ENCODE measurements at places on chromosomes 7 and 10.

GRCh38 chr10:123636598-123637325, 29.4 kb upstream of the GPR26 start:
- H3K4me1 ChIP-seq: no peaks in the 10 kb centered on the region
- DNase-seq: no peak
- H3K27ac ChIP-seq: no peak overlapping the region
- H3K36me3 ChIP-seq: no peaks in the 10 kb centered on the region
- no peak overlapping the region for H3K4me3 ChIP-seq
- H3K27me3 ChIP-seq: no peaks in the 10 kb centered on the region

GRCh38 chr7:111485701-111486380, 76.5 kb downstream of the IMMP2L start:
- H3K4me3 ChIP-seq: no peak overlapping the region
- no peaks in the 10 kb centered on the region for H3K36me3 ChIP-seq
- no peak for DNase-seq
- no peak overlapping the region for H3K27ac ChIP-seq

DNA sequence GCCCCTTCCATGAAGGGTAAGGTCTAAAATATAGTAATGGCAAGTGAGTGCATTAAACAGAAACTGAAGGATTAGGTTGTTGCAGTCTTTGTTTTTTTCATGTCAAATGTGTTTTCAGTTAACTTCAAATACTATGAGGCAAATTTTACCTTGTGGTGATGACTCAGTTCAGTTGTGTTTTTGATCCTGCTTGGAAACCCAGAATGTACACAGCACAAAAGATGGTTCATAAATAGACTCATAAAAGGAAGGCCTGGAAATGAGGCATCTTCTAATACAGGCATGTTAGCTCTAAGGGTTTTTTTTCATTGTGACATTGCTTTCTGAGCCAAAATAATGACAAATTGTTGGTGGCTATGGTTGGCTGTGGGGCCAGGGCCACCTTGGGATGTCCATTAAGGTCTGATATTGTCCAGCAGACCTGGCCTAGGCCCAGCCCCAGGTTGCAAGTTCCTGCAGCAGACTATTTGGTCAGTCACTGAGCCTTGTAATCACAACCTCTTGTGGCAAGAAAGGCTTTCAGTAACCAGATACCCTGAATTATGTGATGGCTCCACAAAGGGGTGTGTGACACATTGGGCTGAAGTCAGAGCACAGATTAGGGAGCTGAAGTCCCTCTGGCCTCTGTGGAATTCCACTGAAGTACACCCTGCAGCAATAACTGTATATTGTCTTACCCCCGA, 69.0 kb upstream of the SAMD8 start:
- H3K36me3 ChIP-seq: no peaks in the 10 kb centered on the region
- peaks cover 6% of the 10 kb centered on the region for H3K27me3 ChIP-seq
- DNase-seq: no peak

- no peaks in the 10 kb centered on the region for H3K27me3 ChIP-seq
- DNase-seq: no peak
- H3K4me3 ChIP-seq: no peak overlapping the region
- peaks cover 15% of the 10 kb centered on the region for H3K4me1 ChIP-seq
Observed at GRCh38 chr10:124996854-124997215, 54.9 kb downstream of the ZRANB1 start.

- H3K4me1 ChIP-seq: no peaks in the 10 kb centered on the region
- no peaks in the 10 kb centered on the region for H3K27me3 ChIP-seq
- DNase-seq: no peak
- H3K27ac ChIP-seq: no peak overlapping the region
Observed at GRCh38 chr7:29017713-29018112, 59.6 kb upstream of the TRIL start.

DNA sequence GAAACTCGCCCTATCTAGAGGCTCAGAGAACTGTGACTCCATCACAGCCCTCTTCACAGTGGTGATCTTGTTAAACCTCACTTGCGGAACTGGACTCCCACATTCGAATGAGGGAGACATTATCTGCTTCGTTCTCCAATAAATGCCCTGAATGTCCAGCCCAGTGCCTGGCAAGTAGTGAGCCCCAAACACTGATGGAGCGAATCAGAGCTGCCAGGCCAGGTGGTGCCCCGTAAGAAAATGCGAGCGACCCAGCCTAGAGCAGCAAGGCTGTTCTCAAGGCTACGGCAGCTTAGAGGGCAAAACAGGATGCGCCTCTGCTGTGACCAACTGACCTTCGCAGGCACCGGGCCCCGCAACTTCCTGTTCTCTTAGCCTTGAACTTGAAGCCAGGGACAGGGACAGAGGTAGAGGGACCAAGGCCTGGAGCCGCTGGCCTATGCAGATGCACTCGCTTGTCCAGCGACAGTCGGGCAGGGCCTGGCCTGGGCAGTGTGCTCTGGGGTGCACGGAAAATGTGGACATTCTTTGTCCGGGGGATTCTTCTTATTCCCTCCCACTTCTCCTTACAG, 217.6 kb downstream of the TCERG1L start:
- no peak for DNase-seq
- H3K4me1 ChIP-seq: peaks cover 4% of the 10 kb centered on the region
- H3K27ac ChIP-seq: no peak overlapping the region
- no peaks in the 10 kb centered on the region for H3K36me3 ChIP-seq
- H3K4me3 ChIP-seq: no peak overlapping the region

DNA sequence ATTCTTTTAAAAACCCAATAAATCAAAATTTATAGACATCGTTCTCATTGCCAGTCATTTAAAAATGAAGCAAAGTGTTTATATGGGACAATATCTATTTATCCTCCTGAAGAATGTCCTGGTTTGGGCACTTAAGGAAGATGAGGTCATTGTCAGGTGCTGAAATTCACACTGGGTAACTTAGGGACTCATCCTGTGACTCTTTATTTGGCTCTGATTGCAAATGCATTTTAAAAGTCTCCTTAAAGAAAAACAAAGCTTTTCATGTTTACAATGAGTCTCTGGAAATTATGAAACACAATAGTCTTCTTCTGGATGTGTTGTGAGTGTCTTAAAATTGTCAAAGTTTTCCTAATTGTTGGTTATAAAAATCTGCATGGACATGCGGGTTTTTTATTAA, 69.5 kb upstream of the GPR158 start:
- no peak overlapping the region for H3K4me3 ChIP-seq
- H3K4me1 ChIP-seq: no peaks in the 10 kb centered on the region
- H3K36me3 ChIP-seq: no peaks in the 10 kb centered on the region
- DNase-seq: no peak
- no peak overlapping the region for H3K27ac ChIP-seq
- no peaks in the 10 kb centered on the region for H3K27me3 ChIP-seq

DNA sequence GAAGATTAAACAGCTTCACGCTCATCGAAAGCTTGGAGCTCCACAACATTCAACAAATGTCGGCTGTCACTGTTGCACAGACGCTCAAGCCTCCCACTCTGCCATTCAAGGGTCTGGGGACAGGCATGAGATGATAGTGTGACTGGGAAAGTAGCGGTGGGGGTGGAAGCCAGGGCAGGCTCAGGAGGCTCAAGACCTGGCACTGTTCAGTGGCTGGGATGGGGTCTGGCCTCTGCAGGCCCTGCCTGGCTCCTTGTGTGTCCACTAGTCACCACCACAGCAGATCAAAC, 13.5 kb upstream of the GTPBP4 start:
- DNase-seq: no peak
- H3K4me1 ChIP-seq: no peaks in the 10 kb centered on the region
- H3K4me3 ChIP-seq: no peak overlapping the region
- H3K27ac ChIP-seq: no peak overlapping the region
- no peaks in the 10 kb centered on the region for H3K36me3 ChIP-seq

DNA sequence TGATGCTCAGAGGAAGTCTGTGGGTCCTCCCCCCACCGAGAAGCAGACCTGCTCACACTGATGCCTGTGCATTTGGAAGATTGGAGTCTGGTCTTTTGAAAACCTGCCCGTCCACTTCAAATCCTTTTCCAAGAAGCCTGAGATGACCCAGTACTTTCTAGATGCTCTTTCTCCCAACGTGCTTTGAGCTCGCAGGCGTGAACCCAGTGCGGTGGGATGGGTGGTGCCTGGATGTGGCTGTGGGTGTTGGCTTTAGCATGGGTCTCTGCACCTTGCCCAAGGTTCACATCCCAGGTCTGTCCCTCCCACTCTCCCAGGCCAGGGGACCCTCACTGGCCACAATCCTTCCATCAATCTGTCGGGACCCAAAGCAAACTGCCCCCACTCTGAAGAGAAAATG, 170.2 kb downstream of the ADARB2 start:
- no peaks in the 10 kb centered on the region for H3K36me3 ChIP-seq
- H3K27ac ChIP-seq: no peak overlapping the region
- DNase-seq: no peak
- H3K4me1 ChIP-seq: no peaks in the 10 kb centered on the region
- no peaks in the 10 kb centered on the region for H3K27me3 ChIP-seq

- no peak overlapping the region for H3K27ac ChIP-seq
- no peak for DNase-seq
- no peaks in the 10 kb centered on the region for H3K4me1 ChIP-seq
- no peak overlapping the region for H3K4me3 ChIP-seq
- H3K36me3 ChIP-seq: no peaks in the 10 kb centered on the region
Observed at GRCh38 chr7:24778543-24779282, 21.4 kb upstream of the GSDME start.

DNA sequence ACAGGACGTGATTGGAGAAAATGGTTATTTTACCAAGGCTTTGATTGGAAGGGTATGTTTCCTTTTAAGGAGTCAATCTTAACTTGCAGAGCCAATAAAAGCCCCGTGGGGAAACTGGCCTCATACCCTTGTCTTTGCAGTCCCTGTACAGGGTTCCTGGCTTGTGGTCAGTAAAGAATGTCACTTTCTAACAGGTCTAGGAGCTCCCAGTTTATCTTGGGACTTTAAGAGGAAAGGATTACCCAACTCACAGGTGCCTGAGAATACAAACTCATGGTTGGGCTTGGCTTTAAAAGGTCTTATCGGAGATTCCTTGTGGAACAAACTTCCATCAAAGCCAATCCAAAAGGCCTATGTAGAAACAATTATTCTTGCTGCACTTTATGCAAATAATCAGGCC, 221.8 kb downstream of the PHF14 start:
- no peak overlapping the region for H3K4me3 ChIP-seq
- H3K36me3 ChIP-seq: no peaks in the 10 kb centered on the region
- H3K27ac ChIP-seq: no peak overlapping the region
- no peaks in the 10 kb centered on the region for H3K27me3 ChIP-seq

DNA sequence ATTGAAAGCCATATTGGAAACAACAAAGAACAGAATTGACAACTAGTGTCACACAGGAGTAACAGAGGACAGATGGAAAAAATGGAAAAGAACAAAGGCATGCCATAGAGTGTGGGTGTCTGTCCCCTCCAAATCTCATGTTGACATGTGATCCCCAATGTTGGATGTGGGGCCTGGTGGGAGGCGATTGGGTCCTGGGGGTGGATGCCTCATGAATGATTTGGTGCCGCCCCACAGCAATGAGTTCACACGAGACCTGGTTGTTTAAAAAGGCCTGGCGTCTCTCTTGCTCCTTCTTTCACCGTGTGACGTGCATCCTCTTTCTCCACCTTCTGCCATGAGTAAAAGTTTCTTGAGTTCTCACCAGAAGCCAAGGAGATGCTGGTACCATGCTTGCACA, 87.4 kb upstream of the GPR26 start:
- no peak for DNase-seq
- H3K4me1 ChIP-seq: no peaks in the 10 kb centered on the region
- H3K36me3 ChIP-seq: no peaks in the 10 kb centered on the region
- H3K27ac ChIP-seq: no peak overlapping the region
- H3K4me3 ChIP-seq: no peak overlapping the region
- peaks cover 18% of the 10 kb centered on the region for H3K27me3 ChIP-seq

GRCh38 chr10:49781247-49781646, 19.1 kb upstream of the OGDHL start:
- H3K4me3 ChIP-seq: no peak overlapping the region
- no peak for DNase-seq
- no peak overlapping the region for H3K27ac ChIP-seq
- H3K27me3 ChIP-seq: no peaks in the 10 kb centered on the region

- H3K4me1 ChIP-seq: no peaks in the 10 kb centered on the region
- no peak overlapping the region for H3K4me3 ChIP-seq
- H3K27me3 ChIP-seq: no peaks in the 10 kb centered on the region
- peaks cover 5% of the 10 kb centered on the region for H3K36me3 ChIP-seq
- no peak for DNase-seq
- H3K27ac ChIP-seq: no peak overlapping the region
Observed at GRCh38 chr7:98949336-98950044, 71.2 kb downstream of the TRRAP start.

DNA sequence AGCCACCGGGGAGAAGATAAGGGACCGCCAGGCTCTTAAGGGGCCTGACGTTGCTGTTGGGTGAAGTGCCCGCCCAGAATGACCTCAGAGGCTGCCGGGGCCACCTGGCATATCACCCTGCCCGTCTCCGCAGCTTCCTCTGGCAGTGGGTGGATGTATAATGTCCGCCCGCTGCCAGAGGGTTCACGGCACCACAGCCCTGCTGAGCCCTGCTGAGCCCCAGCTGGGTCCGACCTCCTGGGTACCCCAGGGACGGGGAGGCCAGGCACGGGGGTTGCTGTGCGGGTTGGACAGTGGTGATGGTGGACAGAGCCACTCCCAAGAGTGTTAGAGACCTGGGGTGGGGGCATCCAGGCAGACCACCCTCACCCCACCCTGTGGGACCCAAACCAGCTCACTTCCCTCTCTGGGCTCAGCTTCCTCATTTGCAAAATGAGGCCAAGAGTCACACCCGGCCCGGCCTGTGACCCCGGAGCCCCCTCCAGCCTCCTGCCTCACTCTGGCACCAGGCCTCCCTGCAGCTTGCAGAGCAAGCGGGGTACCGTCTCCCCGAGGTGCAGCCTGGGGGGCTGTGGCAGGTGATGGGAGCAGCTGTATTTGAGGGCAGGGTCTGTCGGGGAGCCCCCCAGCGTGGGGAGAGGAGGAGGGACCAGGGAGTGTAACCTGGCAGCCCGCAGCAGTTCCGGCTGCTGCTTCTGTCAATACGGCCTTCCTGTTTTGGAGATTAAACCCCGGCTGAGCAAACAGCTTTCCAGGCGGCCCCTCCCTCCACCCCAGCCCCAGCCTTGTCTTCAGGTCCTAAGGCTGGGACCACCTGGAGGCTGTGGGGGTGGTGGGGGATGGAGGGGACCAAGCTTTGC, 8.4 kb upstream of the LFNG start:
- H3K27me3 ChIP-seq: no peaks in the 10 kb centered on the region
- no peaks in the 10 kb centered on the region for H3K36me3 ChIP-seq
- no peak overlapping the region for H3K27ac ChIP-seq
- DNase-seq: peak; percentile 47

GRCh38 chr7:150939052-150939451, 39.1 kb downstream of the KCNH2 start:
- no peaks in the 10 kb centered on the region for H3K36me3 ChIP-seq
- H3K27me3 ChIP-seq: no peaks in the 10 kb centered on the region
- no peak for DNase-seq
- H3K4me3 ChIP-seq: no peak overlapping the region
- no peak overlapping the region for H3K27ac ChIP-seq

GRCh38 chr7:141519623-141520022, 31.6 kb upstream of the AGK start:
- no peaks in the 10 kb centered on the region for H3K4me1 ChIP-seq
- no peaks in the 10 kb centered on the region for H3K27me3 ChIP-seq
- no peak overlapping the region for H3K27ac ChIP-seq
- DNase-seq: no peak
- H3K36me3 ChIP-seq: no peaks in the 10 kb centered on the region
- no peak overlapping the region for H3K4me3 ChIP-seq

GRCh38 chr7:55147736-55148135, 128.9 kb downstream of the EGFR start:
- no peak for DNase-seq
- no peaks in the 10 kb centered on the region for H3K4me1 ChIP-seq
- H3K4me3 ChIP-seq: no peak overlapping the region
- no peaks in the 10 kb centered on the region for H3K27me3 ChIP-seq

All from neural progenitor cell (in vitro differentiated cells).